ENCODE measurements at places on chromosomes 7 and 10.

DNA sequence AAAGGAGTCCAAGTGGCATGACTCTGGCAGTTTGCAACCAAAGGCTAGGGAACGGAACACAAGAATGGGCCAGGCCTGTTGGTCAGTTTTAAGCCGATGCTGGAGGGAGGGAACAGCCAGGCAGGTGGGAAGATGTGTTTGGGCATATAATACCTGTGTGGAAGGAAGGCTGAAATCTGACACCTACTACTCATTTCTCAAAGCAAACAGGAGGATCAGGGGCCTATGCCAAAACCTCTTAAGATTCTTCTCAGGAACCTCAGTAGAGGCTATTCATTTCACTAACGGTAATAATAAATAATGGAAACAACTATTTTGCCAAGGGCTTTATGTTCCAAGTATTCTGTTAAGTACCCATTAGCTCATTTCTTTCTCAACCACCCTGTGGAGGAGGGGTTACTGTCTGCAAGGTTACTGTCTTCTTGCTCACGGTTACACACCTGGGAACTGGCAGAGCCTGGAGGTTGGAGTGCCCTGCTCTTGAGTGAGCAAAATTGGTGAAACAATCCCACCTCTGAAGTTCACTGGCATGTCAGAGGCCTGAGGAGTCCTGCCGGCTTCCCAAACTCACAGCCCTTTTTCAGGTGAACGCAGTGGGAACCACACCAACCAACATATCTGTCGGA, 35.5 kb downstream of the GOT1 start:
- H3K4me3 ChIP-seq: no peak overlapping the region
- no peaks in the 10 kb centered on the region for H3K4me1 ChIP-seq
- DNase-seq: no peak
- H3K27me3 ChIP-seq: no peaks in the 10 kb centered on the region
- no peak overlapping the region for H3K27ac ChIP-seq
- peaks cover 20% of the 10 kb centered on the region for H3K36me3 ChIP-seq

- H3K27me3 ChIP-seq: no peaks in the 10 kb centered on the region
- H3K4me1 ChIP-seq: peaks cover 47% of the 10 kb centered on the region
- H3K4me3 ChIP-seq: no peak overlapping the region
- peak overlapping the region; percentile 99 for H3K27ac ChIP-seq
- H3K36me3 ChIP-seq: no peaks in the 10 kb centered on the region
Measured at GRCh38 chr10:132628966-132629900, 91.6 kb downstream of the INPP5A start.

DNA sequence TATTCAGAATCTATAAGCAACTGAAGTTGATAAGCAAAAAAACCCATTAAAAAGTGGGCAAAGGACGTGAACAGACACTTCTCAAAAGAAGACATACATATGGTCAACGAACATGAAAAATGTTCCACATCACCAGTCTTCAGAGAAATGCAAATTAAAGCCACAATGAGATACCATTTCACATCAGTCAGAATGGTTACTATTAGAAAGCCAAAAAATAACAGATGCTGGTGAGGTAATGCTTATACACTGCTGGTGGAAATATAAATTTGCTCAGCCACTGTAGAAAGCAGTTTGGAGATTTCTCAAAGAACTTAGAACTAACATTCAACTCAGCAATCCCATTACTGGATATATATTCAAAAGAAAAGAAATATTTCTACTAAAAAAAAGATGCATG, 332.8 kb upstream of the PLXDC2 start:
- DNase-seq: no peak
- H3K4me1 ChIP-seq: peaks cover 18% of the 10 kb centered on the region
- no peak overlapping the region for H3K4me3 ChIP-seq

GRCh38 chr10:27388761-27389399, 115.2 kb upstream of the RAB18 start:
- DNase-seq: no peak
- no peak overlapping the region for H3K27ac ChIP-seq
- no peaks in the 10 kb centered on the region for H3K27me3 ChIP-seq
- H3K4me1 ChIP-seq: no peaks in the 10 kb centered on the region
- H3K36me3 ChIP-seq: no peaks in the 10 kb centered on the region

DNA sequence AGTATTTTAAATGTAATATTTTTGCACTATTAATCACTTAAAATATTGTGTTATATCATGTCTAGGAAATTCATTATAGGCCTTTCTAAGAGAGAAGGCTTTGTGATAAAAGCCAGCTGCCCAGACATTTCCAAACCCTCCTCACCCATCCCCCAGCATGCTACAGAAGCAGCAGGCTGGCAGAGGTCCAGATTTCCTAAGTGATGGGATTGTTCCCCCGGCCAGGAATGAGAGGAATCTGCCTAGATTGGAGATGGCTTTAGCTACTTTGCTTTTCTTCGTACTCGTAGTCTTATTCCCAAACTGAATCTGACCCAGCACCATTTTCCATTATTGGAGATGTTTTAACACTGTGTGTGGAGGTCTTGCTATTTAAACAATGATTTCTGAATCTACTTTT, 29.4 kb downstream of the CDK14 start:
- no peaks in the 10 kb centered on the region for H3K27me3 ChIP-seq
- peaks cover 10% of the 10 kb centered on the region for H3K4me1 ChIP-seq
- H3K27ac ChIP-seq: no peak overlapping the region
- DNase-seq: no peak

- no peak for DNase-seq
- H3K36me3 ChIP-seq: no peaks in the 10 kb centered on the region
- H3K4me3 ChIP-seq: no peak overlapping the region
Measured at GRCh38 chr10:26805567-26806245, 55.1 kb downstream of the ABI1 start.

Data from thoracic aorta (tissue), 2 donors.